ENCODE measurements at places on chromosomes 5 and 9.

DNA sequence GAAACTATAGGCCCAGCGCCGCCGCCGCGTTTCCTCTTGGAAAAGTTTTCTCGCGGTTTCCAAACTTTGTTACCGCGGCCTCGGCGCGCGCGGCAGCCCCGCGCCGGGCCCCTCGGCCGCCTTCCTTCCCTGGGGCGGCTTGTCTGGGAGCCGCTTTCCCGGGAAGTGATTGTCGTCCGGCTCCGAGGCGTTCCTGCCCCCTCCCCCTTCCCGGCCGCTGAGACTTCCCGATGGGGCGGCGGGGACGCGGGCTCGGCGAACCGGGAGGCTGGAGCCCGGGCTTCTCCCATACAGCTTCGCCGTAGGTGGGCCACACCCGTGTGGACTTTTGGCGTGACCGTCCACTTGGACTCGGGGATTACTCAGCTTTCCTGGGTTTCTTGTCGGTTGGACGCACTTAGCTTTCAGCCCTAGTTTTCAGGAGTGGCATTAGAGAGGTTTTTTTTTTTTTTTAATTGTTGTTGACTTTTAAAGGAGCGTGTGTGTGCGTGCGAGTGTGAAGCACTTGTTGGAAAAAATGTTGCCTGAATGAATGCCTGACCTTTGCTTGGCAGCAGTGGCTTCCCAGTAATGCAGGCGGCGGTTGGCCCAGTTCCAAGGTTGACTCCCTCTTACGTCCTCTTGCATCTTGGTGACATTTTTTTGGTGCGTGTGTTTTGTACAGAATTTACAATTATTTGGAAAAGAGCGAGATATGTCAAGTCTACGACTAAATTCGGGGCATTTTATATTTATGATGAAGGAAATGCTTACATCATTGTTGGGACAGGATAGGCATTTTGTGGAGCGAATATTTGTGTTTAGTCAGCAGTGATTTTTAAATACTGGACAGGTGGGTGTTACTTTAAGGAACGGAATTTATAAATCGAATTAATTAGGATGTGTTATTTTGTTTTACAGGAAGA is 821 bp downstream of the CTNNA1 start:
- DNase-seq, result peak; percentile 89

DNA sequence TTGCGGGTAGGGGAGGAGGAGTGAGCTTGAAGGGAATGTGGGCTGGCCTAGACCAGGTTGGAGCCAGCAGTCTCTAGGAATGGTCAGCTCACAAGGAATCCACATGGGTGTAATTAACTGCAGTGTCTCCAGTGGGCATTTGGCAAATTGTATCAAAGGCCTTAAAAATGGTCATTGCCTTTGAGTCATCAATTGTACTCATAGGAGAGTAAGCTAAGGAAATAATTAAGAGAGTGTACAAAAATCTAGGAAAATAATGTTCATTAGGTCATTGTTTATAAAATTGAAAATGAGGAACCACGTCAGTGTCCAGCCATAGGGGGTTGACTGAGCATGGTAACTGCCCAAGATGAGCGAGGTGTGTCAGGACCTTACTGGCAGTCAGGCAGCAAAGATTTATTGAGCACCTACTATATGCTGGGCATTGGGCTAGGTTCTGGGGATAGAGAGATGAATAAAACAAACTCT is 29.8 kb upstream of the RPL26L1 start:
- no peak for DNase-seq

GRCh38 chr5:87243161-87243844 is 24.4 kb upstream of the RASA1 start:
- no peak for DNase-seq

DNA sequence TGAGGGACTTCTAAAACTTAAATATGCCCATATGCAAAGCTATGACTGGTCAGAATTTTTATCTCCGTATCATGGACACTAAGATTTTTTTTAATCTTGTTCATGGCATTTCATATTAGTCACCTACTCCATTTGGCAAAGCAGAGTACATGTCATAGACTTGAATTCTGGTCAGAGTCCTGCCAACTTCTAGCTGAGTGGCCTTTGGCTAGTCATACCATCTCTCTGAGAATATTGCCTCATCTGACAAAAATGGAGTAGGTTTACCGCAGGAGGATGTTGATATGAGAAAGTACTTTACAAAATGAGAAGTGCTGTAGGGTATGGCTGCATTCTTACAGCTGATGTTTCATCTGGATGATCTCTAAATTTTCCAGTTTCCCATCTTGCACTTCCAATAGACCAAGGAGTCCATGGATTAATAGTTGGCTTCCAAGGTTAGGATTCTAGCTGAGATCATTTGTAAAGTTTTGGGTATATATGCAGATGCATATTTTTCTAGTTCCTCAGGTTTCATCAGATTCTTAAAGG is 150.8 kb upstream of the NR3C1 start:
- DNase-seq, result no peak

- no peak for DNase-seq
These were observed 25.8 kb downstream of the C5 start for GRCh38 chr9:121024237-121024636.

GRCh38 chr5:177378884-177379883 is 5.0 kb upstream of the SLC34A1 start:
- DNase-seq, result no peak

- peak; percentile 84 for DNase-seq
These were observed 950 bp downstream of the RGMB start for GRCh38 chr5:98774192-98775033.

GRCh38 chr5:93245226-93245625 is 335.8 kb downstream of the NR2F1-AS1 start:
- DNase-seq, result no peak

- DNase-seq, result no peak
These were observed 58.6 kb downstream of the DIAPH1 start for GRCh38 chr5:141560151-141560550.

DNA sequence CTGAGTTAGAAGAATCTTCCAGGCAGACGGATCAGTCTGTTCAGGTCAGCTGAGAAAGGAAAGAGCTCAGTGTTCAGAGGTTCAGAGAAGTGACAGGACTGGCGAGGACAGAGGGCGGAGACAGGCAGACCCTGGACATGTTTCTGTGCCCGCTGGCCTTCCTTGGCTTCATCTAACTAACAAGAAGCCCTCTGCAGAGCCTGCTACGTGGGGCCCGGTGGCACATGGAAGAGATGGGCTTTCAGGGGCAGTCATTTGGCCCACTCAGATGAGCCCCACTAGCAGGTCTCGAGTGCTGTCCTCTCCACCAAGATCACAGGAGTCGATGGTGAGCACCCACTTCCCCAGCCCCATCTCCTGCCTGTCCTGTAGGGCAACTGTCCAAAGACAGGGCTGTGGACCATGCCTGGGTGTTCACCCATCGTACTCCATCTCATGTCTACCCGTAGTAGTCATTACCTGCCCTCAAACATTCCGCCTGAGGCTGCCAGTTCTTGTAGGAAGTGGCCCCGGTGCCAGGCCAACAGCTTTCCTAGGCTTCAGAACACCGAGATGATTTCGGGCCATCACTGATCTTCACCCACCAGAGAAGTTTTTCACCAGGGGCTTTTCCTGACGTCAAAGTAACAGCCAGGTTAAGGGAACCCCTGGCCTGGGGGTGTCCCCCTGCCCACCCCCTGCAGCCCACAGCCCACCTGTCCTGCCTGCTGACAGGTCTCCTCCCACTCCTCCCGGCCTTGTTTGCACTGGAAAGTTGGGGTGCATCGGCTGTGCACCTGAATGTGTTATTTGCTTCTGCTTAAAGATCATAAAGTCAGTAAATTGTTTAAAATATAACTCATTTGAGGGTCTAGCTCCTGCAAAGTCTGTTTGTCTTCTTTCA is 14.0 kb downstream of the IRX2 start:
- DNase-seq, result no peak

- DNase-seq, result no peak
These were observed 422.7 kb downstream of the ZSWIM6 start for GRCh38 chr5:61754792-61755191.

GRCh38 chr5:130541617-130542221 is 623.3 kb downstream of the HINT1 start:
- no peak for DNase-seq

DNA sequence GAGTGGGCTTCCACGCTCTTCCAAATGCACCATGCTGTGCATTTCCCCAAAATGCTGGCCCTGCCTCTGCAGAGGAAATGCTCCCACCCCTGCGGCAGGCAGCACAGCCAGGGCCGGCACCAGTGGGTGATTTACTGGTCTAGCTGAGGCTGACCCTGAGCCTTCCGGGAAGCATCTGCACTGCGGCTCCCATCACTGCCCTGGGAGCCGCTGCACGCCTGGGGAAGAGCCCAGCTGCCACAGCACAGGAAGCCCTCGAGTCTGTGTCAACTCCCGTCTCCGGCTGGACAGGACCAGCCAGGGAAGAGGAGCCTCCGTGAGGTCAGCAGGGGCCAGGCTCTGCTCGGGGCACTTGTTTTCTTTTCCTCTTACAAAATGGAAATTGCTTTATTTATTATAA is 25.1 kb upstream of the EEIG1 start:
- DNase-seq, result peak; percentile 70

- DNase-seq, result no peak
These were observed 288.2 kb downstream of the MED10 start for GRCh38 chr5:6090079-6090654.

DNA sequence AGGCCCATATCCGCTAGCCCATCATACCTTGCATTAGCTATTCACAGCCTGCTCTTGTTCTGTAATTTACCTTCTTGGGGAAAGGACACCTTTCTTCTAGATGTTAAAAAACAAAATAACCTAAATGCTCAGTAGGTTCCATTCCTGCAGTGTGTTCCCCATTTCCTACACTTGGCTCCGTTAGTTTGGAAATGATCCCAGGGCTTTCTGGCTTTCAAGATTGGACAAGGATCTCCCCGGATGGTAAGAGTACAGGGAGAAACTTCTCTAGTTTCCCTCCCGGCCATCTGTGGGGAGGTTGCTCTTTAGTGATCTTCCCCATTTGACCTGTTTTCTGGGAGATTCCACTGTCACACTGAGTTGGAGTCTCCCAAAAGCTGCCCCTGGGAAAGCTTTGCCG is 27.3 kb upstream of the STC2 start:
- no peak for DNase-seq

DNA sequence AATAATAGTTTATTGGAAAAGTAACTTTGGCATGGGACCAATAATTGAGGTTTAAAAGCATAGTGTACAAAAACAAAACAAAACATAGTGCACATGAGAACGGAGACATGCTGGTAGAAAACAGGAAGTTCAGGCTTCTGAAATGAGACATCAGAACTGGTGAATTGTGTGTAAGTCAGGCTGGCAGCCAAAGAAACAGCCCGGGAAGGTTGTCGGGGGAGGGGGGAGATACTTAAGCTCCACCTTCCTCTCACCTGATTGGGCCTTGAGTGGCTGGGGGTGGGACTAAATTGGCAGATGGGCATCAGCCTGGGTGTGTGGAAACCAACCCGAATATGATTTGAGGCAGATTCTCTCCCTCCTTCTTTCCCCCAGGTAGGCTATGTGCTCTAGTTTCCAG is 256.3 kb downstream of the SMARCA2 start:
- DNase-seq, result no peak

DNA sequence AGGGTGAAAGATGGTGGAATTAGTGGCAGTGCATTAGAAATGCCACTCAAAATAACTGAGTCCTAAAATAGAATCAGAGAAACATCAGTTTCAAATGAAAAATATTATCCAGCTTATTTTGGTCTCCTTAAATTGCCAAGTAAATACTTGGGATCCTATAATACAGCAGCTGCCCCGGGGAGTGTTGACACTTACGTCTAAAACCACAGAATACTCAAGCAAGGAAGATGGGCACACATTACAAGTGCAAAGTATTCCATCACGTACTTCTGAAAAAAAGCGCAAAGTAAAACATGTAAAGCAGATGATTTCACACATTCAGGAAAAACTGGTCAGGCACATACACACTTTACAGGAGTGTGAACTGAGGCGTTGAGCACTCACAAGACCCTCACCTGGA is 2.4 kb upstream of the ARHGEF37 start:
- DNase-seq, result no peak

- no peak for DNase-seq
These were observed 429.6 kb downstream of the ARHGEF28 start for GRCh38 chr5:74055486-74056106.

DNA sequence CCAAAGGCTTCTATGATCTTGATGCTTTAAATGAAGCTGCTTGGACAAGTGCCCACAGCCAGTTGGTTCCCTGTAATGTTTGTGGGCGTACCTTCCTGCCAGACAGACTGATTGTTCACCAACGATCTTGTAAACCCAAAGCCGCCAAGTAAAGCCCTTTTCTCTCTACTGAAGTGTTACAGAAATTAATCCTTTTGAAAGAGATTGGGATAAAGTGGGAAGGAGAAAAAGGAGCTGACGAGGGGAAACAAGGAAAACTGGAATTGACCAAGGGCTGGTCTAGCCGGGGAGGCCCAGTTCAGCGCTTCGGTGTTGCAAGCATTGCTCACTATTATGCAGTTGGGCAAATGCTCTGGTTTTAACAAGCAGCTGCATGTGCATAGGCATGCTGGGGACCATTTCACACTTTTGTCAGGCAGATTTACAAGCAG is 53.2 kb downstream of the ZNF474 start:
- peak; percentile 67 for DNase-seq

- no peak for DNase-seq
These were observed 74.3 kb upstream of the SSBP2 start for GRCh38 chr5:81825237-81825636.

DNA sequence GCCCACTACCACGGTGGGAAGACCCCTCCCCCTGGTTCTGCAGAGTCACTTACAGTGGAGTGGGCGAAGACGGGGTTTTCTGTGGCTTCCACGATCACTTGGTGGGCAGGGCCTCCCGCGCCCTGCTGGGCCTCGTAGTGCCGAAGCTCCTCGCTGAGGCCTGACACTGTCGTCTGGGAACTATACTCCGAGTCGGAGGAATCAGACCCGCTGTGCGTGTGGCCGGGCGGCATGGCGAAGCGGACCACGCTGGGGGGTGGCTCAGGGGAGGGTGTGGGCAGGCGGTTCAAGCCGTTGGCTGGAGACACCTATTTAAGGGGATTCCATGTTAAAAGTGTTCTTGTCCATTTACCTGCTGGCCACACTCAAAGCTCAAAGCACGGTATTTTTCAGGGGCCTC is 67.8 kb downstream of the PTCH1 start:
- no peak for DNase-seq

- no peak for DNase-seq
These were observed 483.8 kb upstream of the CDH10 start for GRCh38 chr5:25128606-25129005.

DNA sequence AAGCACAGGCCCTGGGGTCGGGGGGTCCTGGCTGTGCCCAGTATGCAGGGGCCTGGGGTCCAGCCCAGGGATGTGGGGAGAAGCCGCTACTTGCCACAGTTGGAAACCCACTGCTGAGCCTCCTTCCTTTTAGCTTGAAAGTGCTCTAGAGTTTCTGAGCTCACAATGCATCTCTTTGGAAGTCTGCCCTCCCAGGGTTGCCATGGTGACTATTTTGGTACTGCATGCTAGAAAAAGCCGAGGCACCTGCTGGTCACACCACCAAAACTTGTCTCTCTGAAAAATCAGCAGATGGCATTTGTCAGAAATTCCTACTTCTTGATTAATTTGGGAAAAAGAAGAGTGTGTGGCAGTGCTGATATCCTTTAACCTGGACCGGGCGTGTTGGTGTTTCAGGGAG is 151.8 kb downstream of the SEC61B start:
- no peak for DNase-seq
